SHP77 (cell line): ENCODE measurements at places on chromosomes 3 and 15.

- no peak for DNase-seq
Observed at GRCh38 chr15:98667521-98668179, 19.3 kb downstream of the IGF1R start.

DNA sequence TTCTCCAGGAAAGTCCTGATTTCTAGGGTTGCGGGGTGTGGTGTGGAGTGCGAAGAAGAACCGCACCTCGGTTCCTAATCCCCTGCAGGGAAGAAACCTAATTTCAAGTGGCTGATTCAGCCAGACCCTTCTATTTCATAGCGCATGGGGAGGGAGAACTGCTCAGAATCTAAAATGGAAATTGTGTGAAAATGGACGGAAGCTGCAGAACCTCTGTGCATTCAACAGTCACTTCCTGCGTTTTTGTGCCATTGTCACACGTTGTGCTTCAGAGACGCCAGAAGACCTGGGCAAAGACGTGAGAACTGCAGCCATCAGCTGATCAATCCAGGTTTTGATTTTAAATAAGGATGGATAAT lies 1.2 kb downstream of the SIDT1 start:
- DNase-seq = no peak

- no peak for DNase-seq
Observed at GRCh38 chr3:177515786-177516157, 318.5 kb upstream of the TBL1XR1 start.

- DNase-seq = no peak
Observed at GRCh38 chr3:83169473-83169872, 1408.0 kb upstream of the GBE1 start.

GRCh38 chr3:119902061-119902460 lies 120.2 kb downstream of the NR1I2 start:
- DNase-seq = no peak
